ENCODE measurements at places on chromosomes 1 and 21.

DNA sequence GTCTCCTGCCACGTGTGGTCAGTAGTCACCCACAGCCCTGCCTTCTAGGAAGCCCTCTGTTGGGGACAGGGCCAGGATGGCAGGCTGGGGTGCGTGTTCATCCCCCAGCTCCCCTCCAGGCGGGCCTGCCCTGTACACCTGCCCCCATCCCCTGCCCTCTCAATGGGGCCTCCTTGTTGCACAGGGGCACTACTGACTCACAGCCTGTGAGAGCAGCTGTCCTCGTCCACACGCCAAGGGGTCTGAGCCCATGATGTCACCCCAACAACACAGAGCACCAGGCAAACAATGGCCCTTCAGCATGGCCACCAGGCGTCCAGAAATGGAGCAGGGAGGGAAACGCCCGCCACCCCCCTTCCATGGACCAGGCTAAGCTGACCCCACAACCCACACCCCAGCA is 64.3 kb downstream of the ARHGEF16 start:
- DNase-seq = no peak

- DNase-seq = no peak
These were observed 89.0 kb downstream of the PSMG1 start for GRCh38 chr21:39094087-39094780.

DNA sequence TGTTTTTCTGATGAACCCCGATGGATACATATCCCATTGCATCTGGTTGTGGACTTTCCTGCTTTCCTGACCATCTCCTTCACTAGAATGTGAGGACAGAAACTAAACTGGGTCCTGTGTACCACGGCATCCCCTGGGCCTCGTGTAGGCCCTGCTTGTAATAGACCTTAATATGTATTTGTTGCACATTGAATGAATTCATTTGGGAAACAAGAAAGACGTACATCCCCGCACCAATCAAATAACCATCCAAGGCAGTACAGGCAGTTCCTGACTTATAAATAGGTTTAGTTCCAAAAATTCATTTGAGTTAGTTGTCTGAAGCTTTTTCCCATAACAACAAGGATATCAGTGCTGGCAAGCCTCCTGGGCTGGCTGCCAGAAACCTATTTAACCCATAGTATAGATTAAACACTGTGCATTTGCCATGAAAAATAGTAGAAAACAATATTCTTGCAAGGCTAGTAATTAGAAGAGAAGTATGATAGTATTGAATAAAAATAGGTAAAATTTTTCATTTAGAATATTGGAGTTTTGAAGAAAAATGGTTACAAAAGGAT is 81.8 kb upstream of the CD34 start:
- no peak for DNase-seq

DNA sequence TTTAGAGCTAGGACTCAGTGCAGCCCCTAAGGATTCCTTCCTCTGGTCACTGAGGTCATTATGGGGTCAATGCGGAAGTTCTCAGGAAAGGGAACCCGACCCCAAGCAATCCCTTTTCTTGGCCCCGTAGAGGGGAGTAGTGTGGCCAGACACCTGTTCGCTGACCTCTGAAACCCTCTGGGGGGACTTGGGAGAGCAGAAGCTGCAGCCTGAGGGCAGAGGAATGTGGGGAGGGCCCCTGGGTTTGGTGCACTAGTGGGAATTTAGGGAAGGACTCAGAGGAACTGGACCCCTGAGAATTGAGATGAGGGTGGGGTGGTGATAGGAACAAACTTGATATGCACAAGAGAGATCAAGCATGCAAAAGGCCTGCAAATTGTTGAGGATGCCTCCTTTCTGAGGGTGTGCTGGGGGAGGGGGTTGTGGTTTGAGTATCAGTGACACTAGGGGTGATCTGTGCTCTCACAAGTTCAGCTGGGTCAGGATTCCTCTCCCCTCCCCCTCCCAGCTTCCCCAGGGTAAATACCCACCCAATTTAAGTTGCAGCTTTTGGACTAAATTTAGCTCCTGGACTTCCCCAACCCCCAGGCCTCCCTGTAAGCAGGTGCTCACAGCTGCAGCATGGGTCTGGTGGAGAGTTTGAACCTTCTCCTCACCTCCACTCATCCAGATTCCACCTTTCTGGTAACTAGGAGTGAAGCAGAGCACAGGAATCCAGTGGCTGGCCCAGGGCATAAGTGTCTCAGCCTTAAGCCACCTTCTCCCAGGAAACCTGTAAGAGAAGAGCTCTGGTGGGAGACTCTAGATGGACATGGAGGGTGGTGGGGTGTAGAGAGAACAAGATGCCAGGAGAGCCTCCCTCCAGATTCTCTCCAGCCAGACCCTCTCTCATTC is 13.5 kb downstream of the ADAMTSL4 start:
- DNase-seq = peak; percentile 68

- DNase-seq = no peak
These were observed 836 bp upstream of the PRCC start for GRCh38 chr1:156766298-156767100.

DNA sequence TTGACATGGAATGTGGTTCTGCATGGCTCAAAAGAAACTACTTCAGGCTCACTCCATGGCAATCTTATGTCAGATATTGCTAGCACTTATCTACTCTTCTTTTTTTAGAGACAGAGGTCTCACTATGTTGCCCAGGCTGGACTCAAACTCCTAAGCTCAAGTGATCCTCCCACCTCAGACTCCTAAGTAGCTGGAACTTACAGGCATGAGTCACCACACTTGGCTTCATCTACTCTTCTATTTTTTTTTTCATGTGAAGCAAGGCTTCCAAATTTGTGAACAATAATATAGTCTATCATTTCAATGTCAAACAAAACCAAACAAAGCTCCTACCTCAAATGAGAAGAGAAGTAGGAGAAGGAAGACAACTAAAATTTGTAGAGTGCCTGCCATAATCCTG is 7.5 kb upstream of the PSEN2 start:
- no peak for DNase-seq

GRCh38 chr1:46223472-46223943 is 20.4 kb downstream of the LURAP1 start:
- DNase-seq = peak; percentile 43

DNA sequence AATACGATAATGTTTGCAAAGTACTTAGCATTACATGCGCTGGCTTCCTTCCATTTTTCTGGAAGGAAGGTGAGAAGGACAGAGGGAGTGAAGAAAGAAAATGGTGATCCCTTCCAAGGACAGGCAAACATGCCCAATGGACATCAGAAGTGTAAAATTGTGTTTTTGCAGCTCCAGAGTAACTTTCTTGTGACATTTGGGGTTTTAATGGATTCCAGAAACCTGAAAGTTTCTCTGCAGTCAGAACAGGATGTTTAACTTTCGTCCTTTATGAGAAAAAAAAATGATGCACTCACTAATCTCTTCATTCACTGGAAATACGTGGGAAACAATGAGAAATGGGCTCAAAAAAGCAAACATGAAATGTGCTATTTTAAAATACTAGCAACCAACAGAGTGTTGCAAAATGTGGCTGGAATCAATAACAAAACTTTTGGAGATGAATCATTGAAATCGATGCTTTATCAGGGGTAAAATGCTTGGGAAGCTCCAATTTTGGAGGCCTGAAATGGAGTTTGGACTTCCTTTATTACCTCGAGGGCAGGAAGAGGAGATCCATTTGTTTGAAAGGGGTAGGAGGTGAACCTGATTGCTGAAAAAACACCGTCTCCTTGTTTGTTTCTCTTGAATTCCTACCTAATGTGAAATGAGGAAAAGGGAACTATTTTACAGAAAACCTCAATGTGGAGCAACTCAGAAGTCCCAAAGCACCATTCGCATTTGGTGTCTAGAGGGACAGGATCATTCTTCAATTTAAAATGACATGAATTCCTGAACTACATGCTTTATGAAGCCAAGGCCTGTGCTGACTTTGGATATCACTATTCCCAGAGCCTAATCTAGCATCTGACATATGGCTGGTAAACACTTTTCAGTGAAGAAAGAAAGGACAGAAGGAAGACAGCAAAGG is 129.5 kb downstream of the TRABD2B start:
- DNase-seq = no peak

- DNase-seq = no peak
These were observed 47.0 kb downstream of the ACTL8 start for GRCh38 chr1:17802164-17802563.

- no peak for DNase-seq
These were observed 116.6 kb upstream of the SYT6 start for GRCh38 chr1:114270282-114270681.

DNA sequence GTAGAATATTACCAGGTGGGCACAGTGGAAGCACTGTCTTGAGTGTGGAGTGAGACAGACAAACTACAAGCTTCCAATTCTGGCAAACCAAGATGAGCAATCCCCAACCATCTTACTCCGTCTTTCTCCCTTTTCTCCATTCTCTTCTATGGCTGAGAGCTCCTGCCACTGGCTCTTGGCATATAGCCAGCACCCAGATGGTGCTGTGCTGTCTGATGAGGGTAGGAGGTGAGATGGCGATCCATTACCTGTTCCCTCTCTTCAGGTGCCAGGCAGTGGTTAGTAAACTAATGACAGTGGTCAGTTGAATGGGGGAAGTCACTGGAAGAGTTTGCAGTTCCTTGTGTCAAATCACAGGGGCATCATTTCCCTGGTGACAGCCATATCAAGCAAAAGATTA is 108.4 kb downstream of the FNBP1L start:
- DNase-seq = no peak

GRCh38 chr1:18203645-18204044 is 96.0 kb downstream of the IGSF21 start:
- DNase-seq = no peak

DNA sequence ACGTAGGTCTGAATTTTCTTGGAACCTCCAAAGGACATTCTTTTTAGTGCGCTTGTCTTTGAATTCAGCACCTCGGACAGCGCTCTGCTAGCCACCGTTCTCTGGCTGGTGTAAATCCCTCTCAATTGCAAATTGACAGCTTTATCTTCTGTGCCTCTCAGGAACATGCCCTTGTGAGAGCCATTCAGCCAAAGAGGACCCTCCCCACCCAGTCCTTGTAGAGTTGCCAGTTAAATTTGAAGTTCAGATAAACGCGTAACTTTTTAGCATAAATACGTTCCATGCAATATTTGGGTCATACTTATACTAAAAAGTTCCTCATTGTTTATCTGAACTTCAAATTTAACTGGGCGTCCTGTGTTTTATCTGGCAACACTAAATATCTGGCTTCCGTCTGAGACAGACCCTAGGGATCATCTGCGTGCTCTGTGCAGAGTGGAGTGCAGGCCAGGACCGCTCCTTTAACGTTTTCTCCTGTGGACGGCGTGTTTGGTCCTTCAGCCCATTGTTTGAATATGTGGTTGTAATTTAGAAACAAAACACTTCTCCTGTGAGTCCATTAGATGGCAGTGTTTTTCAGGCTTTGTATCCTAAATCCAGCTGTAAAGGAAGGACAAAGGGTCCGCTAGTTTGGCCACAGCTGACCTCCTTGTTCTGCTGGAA is 7.0 kb downstream of the KCNAB2 start:
- peak; percentile 30 for DNase-seq

DNA sequence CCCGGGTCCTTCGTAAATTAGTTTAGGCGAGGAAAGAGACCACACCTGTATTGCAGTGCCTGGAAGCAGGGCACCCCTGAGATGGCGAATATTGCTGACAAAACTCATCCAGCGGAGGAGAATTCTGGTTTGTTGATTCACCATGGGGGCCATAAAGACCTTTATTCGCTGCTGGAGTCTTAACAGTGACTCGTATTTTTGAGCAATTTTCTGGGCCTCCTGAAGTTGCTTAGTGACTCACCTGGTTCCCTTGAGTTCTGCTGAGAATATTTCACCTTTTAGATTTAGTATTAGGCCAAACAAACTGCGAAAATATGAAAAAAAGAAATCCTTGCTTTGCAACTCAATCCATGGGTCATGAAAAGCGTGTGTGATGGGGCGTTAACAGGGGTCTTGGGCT is 20.6 kb upstream of the H6PD start:
- no peak for DNase-seq

- no peak for DNase-seq
These were observed 167.2 kb downstream of the CYYR1 start for GRCh38 chr21:26405735-26406361.

All from naive thymus-derived CD8-positive, alpha-beta T cell (primary cell).